Activated T-cell treated with anti-CD3 and anti-CD28 coated beads, Interleukin-2, amount 50 U/mL, for 4 hours (primary cell): ENCODE measurements at places on chromosomes 12 and 14. TPM values are rescaled to one million over a fixed set of nuclear protein-coding genes. Genes with fewer than 3 reads are reported as not detected.

Gene REP15
- 0.38 TPM for total RNA-seq

Gene VWF
- total RNA-seq, result 0.58 TPM

Gene KERA
- total RNA-seq, result not detected

GRCh38 chr12:131550121-131550520 lies 160.8 kb upstream of the SFSWAP start:
- DNase-seq, result no peak

- no peak for DNase-seq
Measured at GRCh38 chr12:57863676-57864075, 17.1 kb upstream of the CTDSP2 start.

GRCh38 chr12:112595410-112595809 lies 176.7 kb downstream of the PTPN11 start:
- DNase-seq, result no peak

DNA sequence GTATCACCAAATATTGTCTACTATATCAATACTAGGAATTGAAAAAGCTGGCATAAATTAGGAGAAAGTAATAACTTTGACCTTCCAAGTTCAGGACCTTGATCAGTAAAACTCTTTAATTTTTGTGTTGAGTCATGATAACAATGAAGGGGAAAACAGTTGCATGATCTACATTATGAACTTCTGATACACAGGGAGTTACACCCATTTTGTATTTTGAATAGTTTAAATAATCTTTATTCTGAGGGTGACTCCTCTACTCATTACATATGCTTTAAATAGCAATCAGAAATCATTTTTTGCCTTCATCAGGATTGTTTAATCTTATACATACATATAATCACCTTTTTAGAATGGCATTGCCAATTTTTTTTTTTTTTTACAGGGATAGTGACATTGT lies 492.5 kb downstream of the NAV3 start:
- no peak for DNase-seq

GRCh38 chr12:104748356-104748755 lies 209.7 kb downstream of the SLC41A2 start:
- DNase-seq, result no peak

DNA sequence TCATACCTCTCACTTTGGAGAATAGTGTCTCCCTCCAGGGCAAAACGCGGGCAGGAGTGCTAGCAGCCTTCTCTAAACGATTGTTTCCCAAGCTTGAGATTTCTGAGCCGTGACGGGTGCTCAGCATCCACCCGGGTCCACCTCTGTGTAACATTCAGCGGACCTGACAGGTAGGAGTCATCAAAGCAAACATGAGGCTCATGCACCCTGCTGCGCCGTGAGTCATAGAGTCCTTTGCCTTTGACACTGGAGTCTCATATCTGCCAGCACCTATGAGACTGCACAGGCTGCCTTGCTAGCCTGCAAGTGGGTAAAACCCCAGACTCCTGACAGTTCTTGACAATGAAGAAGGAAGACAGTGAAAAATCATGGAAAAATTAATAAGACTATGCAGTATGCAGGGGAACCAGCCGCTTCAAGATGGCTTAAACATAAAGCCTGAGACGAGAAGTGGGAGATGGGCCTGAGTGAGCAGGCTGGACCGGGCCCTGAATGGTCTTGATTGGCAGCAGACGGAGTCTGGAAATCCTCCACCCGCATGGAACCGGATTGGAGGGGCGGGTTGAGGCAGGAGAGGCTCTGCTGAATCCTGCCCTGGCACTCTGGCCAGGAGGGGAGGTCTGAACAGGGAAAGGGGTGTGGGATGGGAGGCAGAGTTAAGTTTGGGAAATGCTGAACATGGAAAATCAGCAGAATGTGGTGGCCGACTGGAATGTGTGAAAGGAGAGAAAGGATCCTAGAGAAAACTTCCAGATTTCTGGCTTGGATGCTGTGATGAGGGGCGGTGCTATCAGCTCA lies 54.2 kb downstream of the LGMN start:
- DNase-seq, result peak; percentile 22
